Astrocyte (in vitro differentiated cells and primary cell): ENCODE measurements at places on chromosomes 2 and 18. TPM values are rescaled to one million over a fixed set of nuclear protein-coding genes. Genes with fewer than 3 reads are reported as not detected.

NOL4 gene
- total RNA-seq: 1.9 and 2.1 TPM in 2 replicates

GRCh38 chr18:425106-425745, 75.3 kb downstream of the COLEC12 start:
- DNase-seq: no peak

GRCh38 chr2:14074691-14075090, 557.8 kb upstream of the LRATD1 start:
- DNase-seq: no peak

GTF3C2 gene
- total RNA-seq: 52.9 and 61.3 TPM in 2 replicates

DNA sequence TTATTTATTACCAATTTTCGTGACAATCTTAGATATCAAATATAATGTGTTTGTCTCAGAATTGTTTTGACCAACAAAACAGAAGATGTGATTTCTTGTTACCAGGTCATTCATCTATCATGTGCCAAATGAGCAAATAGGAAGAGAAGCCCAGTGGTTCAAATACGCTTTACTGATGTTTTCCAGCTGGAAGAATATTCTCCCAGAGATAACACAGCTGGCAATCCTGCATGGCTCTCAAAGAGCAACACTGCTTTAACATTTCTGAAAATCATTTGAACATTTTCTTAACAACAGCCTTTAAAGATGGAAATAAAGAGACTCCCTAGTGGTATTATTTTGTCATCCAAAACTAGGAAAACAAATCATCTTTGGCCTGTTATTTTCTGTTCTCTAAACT, 359.8 kb downstream of the CTNNA2 start:
- DNase-seq: no peak

- DNase-seq: no peak
These were observed 42.3 kb downstream of the DARS1 start for GRCh38 chr2:135942936-135943688.

- no peak for DNase-seq
These were observed 14.1 kb downstream of the MFF start for GRCh38 chr2:227339098-227339599.
